Inflammatory macrophage (primary cell): ENCODE measurements at places on chromosomes 7 and 10.
A peak's percentile ranks its signal among the peaks of the same experiment; 100 is the strongest.

- DNase-seq = no peak
These were observed 5.9 kb downstream of the FEZF1 start for GRCh38 chr7:122298618-122299017.

DNA sequence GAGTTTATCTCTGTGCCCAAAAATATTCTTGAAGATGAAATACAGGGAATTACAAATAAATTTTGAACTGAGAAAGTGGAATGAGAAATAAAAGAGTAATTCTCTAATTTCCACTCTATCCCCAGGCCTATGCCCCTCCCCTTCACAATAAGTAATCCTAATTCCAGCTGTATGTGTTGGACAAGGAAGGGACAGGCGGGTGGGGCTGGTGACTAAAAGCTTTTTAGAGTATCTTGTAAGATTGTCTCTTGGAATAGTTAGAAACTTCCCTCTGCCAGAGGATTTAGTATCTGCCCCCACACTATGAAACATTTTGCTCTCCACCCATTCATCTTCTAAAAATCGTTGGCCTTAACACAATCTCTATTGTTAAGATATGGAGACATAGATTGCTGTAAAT lies 199.2 kb downstream of the MBL2 start:
- DNase-seq = no peak

GRCh38 chr10:100878291-100878910 lies 34.4 kb upstream of the SLF2 start:
- peak; percentile 53 for DNase-seq

GRCh38 chr10:6019010-6019782 lies 41.9 kb upstream of the IL15RA start:
- no peak for DNase-seq

DNA sequence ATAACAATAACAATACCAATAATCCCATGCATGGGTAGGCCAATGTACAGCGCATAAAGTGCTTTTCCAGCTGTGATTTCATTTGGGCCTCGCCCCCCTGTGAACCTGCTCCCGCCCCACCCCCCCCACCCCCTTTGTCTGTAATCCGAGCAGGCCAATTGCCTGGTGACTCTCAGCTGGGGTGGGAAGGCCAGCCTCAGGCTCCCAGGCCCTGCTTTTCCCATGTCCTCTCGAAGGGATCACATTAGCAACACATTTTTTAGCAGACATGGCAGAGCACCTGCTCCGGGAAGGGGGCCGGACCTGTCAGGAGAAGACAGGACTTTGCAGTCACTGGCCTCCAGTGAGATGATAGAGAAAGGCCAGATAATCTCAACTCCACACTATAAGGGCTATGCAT lies 439.3 kb downstream of the RPS24 start:
- no peak for DNase-seq

- no peak for DNase-seq
These were observed 7.4 kb upstream of the MICALL2 start for GRCh38 chr7:1466524-1467271.

DNA sequence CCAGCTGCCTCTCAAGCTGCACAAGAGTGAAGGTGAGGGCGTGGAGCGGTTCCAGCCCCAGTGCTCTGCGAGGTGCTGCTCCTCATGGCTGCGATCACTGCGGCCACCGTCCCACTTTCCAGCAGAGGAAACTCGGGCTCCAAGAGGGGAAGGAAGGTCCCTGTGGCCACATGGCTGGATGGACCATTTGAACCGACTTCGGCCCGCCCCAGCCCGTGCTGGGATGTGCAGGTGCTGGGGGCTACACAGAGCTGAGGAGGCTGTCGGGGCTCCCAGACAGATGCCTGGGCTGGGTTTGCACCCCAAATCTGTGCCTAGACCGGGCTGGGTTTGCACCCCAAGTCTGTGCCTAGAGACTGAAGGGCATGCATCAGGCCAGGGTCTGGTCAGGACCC lies 186.6 kb downstream of the DNAJB6 start:
- no peak for DNase-seq

- no peak for DNase-seq
These were observed 13.6 kb downstream of the GNG11 start for GRCh38 chr7:93935102-93935501.

- no peak for DNase-seq
These were observed 19.6 kb downstream of the NEBL start for GRCh38 chr10:20877554-20877953.

GRCh38 chr7:28410628-28411531 lies 1.4 kb upstream of the CREB5 start:
- DNase-seq = peak; percentile 73

DNA sequence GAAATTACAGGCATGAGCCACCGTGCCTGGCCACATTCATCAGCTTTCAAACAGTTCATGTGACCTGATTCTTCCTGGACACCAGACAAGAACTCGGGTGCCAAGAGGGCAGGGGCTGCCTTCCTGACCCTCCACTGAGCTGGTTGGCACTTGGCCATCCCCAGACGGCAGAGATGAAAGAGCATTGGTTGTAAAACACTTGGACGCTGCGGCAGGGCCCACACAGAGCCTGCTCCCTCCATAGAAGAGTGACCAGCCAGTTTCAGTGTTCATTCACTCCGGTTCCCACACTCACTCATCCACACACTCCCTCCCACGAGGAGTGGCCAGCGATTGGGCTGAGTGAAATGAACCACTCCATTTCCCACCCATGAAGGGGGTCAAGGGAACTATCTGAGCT lies 112.3 kb downstream of the ITGB8 start:
- DNase-seq = no peak

DNA sequence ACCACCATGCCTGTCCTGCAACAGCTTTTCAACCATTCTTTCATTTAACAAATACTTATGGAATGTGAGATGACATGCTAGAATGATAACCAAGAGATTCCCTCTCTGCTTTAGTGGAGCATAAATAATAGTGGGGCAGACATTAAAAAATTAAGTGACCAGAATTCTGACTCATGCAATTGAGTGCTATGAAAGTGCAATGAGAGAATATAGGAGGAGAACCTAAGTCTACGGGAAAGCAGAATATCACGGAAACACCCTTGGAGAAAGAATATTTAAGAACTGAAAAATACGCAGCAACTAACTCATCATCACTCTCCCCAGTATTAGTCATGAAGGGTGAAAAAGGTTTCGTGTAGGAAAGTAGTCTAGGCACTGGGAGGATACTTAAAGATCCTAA lies 7.1 kb downstream of the KIF5B start:
- DNase-seq = no peak

DNA sequence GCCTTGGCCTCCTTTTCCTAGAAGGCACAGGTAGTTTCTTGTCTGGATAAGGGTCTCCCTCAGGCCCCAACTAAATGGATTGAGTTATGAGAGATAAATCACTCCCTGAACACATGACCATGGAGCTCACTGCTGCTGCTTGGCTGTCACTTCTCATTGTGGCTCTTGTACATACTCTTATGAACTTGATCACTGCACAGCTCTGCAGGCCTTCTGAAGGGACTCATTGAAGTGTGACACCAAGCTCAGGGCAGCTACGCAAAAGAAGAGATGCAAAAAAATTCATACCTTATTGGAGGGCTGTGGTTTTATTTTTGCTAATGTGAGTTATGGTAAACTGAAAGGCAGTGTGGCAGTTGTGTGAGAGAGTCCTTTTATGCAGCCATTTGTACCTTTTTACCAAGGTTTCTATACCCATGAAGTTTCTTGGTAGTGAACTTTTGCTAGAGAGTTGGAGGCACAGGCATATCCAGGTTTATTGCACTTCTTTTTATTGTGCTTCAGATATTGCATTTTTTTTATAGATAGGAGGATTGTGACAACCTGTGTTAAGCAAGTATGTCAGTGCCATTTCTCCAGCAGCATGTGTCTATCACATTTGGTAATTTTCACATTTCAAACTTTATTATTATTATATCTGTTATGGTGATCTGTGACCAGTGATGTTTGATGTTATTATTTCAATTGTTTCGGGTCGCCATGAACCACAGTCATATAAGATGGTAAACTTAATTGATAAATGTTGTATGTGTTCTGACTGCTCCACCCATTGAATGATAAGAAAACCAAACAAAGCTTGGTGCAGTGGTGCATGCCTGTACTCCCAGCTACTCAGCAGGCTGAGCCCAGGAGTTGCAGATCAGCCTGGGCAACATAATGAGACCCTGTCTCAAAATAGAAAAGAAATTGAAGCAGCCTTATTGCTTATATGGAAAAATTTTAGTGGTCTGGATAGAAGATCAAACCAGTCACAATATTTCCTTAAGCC lies 100.6 kb downstream of the LRRC4 start:
- DNase-seq = no peak

- peak; percentile 21 for DNase-seq
These were observed 27.8 kb downstream of the SLC26A5 start for GRCh38 chr7:103418241-103418640.

DNA sequence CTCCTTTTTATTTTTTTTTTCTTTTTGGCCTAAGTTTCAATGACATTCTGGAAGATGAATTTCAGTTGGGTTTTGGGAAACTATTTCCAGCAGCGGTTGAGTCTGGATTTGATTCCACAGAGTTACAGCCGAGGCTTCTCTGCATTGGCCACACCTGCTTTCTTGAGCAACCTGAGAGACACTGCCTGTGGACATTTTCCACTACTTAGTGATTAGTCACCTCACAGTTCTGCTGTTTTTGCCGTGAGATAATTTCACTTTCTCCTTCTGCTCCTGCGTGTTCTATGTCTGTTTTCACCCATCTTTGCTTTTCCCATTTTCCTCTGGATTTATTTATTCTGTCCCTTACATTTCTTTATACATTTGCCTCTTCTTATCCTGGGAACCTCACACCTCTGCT lies 243.0 kb downstream of the BICC1 start:
- DNase-seq = no peak

GRCh38 chr7:150947241-150947745 lies 30.8 kb downstream of the KCNH2 start:
- DNase-seq = no peak

DNA sequence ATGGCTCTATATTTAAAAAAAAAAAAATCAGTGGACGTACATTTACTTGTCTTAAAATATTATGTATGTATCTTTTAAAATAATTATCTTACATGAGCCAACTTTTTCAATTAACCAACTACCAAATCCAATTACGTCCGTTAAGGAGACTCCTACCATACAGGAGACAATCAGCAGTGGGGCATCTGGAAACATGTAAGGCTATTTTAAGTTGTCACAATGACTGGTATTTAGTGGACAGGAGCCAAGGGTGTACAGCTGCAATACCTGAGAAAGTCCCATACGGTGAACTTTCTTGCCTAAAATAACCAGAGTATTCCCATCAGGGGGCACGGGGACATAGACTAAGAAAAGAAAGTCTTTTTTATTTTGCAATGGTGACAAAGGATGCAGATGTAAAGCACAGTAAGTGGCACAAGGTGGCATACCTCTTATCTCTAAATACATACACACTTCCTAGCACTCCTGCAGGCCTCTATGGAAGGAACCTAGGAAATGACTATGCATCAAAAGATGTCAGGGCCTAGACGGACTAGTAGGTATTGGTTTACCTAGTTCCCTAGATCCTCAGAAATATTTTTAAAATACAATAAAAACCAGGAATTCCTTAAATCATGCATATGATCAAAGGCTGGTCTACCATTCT lies 16.0 kb upstream of the TLL2 start:
- no peak for DNase-seq

GRCh38 chr7:75619636-75620035 lies 119.1 kb downstream of the HIP1 start:
- DNase-seq = no peak

GRCh38 chr7:102990642-102991041 lies 77.8 kb downstream of the LRRC17 start:
- DNase-seq = no peak

DNA sequence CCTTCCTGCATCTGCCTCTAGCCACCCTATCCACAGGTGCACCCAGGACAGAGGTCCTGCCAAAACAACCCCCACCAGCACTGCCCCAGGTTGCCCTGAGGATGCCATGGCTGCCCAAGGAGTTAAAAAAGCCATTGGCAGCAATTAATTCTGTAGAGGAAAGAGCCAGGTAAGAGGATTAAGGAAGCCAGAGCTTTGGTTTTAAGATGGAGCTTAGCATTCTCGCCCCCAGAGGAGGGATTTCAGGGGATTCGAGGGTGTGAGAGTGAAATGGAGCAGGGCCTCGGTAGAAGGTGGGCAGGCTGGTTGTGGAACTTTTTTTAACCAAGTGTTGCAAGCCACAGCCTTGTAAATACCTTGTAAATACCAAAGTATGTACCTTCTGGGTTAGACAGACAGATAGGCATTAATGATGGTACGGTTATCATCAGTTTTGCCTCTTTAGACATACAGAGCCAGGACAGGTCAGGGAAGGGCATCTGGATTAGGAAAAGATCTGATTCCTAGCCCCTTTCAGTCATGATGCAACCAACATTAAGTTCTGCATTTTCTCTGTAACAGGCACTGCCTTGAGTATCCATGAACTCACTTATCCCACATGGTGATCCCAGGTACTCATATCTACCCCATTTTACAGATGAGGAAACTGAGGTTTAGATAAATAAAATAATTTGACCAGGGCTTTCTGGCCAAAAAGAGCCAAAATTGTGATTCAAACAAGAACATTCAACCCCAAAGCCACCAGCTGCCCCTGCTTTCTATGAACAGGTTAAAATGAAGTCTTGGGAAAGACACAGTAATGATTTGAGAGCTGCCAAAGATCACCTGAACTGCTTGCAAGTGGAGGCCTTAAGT lies 120.7 kb upstream of the PPIF start:
- DNase-seq = no peak

GRCh38 chr10:14063531-14064285 lies 267.0 kb downstream of the FRMD4A start:
- DNase-seq = no peak

DNA sequence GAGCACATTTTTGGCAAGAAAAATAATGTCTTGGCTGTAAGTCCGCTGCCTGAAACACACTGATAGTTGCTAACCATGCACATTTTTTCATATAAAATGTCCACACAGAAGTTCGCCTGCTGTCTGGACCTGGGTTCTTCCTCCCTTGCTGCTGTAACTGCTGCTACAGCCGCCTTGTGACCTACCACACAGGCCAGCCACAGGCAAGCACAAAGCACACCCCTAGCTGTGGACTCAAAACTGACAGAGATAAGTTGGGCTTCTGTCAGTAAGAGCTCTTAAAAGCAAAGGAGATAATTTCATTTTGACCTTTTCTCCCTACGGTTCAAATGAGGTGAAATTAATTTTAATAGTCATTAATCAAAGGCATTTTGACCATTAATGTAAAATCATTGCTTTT lies 354.7 kb downstream of the OTUD1 start:
- no peak for DNase-seq

- DNase-seq = no peak
These were observed 526.2 kb upstream of the ADARB2 start for GRCh38 chr10:2263561-2263960.

DNA sequence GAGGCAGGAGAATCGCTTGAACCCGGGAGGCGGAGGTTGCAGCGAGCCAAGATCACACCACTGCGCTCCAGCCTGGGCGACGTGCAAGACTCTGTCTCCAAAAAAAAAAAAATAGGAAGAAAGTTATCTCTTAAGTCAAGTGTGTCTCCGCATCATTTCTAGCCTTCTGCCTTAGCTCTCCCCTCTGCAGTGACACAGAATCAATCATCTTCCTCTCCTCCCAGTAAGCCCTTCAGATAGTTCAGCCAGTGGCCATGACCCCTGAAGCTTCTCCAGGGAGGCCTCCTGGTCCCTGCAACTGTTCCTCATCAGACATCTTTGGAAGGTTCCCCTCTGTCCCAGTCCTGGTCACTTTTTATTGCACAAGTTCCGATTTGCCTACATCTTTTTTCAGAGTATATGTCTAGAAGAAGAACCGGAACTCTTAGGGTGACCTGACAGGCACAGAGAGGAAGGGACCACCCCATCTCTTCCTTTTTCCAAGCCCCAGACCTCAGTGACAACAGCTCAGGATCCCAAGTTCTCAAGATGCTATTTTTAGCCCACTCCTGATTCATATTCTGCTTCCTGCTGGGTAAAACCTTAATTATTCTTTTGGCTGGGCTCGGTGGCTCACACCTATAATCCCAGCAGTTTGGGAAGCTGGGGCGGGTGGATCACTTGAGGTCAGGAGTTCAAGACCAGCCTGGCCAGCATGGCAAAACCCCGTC lies 6.6 kb upstream of the RHBDD2 start:
- peak; percentile 90 for DNase-seq
